ENCODE measurements at places on chromosomes 2 and 18.
A peak's percentile ranks its signal among the peaks of the same experiment; 100 is the strongest.

GRCh38 chr2:220569112-220569897, 941.9 kb downstream of the SLC4A3 start:
- DNase-seq = no peak

DNA sequence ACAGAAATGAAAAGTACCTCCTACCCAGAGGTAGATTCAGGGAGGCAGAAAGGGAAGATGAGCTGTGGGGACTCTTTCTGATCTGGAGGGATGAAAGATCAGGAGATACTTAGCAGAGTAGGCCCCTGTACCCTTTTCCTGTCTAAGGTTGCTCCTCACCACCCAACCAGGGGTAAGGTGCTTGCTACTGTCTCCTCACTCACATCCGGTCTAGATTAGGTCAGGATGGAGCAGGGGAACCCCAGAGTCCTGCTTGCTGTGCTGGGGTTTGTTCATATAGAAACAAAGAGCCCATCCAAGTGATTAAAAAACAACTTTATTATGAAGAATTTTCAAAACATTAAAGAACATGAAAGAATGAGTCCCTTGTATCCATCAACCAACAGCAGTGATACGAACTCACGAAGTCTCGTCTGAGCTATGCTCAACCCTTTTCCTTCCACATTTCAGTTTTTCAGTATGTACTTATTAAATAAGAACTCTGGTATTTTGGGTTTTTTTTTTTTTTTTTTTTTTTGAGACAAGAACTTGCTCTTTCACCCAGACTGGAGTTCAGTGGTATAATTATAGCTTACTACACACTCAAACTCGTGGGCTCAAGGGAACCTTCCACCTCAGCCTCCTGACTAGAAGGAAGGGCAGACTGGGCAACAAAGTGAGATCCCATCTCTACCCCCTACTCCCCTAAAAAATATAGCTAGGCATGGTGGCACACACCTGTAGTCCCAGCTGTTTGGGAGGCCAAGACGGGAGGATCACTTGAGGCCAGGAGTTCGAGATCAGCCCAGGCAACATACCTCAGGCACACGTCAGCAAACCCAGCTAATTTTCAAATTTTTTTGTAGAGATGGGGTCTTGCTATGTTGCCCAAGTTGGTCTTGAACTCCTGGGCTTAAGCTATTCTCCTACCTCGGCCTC, 28.5 kb upstream of the MCFD2 start:
- no peak for DNase-seq

DNA sequence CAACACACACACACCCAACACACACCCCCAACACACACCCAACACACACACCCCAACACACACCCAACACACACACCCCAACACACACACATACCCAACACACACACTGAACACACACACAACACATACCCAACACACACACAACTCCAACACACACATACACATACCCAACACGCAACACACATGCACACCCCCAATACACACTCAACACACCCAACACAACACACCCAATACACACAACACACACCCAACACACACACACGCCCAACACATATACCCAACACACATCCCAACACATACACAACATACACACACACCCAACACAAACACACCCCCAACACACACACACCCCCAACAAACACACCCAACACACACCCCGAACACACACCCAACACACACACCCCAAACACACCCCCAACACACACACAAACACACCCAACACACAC, 8.2 kb upstream of the STK25 start:
- no peak for DNase-seq

DNA sequence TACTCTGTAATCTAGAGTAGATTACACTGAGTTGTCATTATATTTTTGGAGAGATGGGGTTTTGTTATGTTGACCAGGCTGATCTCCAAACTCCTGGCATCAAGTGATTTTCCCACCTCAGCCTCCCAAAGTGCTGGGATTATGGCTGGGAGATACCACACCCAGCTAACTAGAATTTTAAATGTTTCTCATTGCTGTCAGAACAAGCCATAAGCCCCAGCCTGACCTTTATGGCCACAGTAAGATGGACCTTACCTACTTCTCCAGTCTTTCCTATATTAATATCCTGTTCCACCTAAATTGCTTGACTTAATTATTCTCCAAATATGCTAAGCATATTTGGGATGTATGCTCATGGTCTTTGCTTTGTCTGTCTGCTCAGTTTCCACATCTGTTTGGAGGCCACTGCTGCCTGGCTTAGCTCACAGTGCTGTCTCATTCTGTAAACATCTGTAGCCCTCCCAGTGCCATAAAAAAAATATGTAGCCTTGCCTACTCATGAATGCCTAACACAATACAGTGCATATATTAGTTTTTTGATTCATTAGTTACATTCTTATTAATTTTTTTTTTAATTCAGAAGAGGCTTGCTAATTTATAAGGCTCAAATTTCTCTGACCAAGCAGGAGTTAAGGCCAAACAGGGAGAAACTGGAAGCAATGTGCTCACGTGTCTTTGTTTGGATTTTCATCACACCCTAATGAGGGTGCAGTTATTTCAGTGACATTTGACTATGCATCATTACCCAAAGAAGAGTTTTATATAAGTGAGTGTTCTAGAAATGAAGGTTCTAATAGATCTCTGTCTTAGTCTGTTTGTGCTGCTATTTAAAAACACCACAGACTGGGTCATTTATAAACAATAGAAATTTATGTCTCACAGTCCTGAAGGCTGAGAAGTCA, 45.3 kb upstream of the PSME4 start:
- no peak for DNase-seq

DNA sequence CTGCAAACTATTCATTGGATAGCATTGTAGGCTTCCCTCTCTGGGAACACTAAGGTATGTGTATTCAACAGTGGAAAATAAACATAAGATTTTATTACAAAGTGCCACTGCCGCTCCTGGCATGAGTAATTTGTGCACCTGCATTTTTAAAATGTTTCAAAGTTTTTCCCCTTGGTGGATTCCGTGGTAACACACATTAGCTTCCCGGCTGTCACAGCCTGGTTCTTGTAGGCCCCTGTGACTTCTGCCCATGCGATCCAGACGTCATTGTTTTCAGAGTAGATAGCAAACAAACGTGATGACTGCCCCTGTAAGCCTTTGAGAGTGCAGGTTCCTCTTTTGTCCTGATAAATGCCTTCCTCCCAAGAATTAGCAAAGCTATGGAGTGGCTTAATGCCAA, 421.0 kb downstream of the ZNF521 start:
- DNase-seq = no peak

GRCh38 chr2:65057054-65057375, 799 bp downstream of the CEP68 start:
- DNase-seq = no peak

DNA sequence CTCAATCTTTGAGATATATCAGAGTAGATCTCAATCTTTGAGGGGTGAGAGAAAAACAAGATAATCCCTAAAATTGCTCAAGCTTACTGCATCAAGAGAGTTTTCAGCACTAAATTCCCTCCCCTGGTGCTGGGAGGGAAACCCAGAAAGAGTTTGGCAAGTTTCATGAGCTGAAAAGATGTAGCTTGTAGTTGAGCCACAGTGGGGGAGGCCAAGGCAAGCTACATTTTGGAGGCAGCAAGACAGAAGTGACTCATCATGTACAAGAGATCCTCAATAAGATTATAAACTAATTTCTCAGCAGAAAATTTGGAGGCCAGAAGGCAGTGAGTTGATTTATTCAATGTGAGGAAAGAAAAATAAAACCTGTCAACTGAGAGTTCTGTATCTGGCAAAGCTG, 308.2 kb downstream of the PIEZO2 start:
- no peak for DNase-seq

DNA sequence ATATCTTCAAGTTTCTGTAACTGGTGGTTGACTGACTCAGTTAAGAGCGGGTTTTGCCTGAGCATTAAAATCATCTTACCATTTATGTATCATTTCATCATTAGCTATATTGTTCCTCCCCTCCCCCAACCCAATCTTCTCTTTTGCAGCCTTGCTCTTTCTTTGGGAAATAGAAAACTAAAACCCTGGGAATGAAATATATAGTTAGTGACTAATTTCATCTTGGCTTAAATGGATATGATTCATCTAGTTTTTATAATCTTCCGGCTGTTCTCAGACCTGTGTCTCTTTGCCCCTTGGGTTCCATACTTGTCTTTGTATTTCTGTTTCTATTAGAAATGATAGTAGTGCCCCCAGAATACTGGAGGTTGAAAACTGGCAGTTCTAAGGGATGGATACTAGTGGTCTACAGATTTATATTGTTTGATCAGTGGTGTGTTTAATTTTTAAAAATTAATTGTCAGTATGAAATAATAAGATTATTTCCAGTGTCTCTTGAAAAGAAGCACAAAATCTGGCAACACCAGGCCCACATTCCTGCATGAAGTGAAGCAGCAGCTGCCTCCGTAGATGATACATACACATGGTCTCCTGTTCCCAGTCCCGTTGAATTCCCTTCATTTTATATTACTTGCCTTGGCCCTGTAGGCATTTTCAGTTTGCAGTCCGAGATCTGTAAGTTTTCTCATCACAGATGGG, 44.5 kb downstream of the PHLPP1 start:
- DNase-seq = peak; percentile 14

DNA sequence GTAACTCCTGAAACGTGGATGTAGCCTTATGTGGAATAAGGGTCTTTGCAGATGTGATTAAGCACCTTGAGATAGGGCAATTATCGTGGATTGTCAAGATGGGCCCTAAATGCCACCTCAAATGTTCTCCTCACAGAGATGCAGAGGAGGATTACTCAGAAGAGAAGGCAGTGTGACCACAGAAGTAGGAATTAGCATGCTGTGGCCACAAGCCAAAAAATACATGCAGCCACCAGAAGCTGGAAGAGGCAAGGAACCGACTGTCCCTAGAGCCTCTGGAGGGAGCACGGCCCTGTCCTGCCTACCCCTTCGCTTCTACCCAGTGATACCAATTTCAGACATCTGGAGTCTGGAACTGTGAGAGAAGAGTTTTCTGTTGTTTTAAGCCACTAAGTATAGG, 47.3 kb upstream of the MGAT5 start:
- DNase-seq = no peak

DNA sequence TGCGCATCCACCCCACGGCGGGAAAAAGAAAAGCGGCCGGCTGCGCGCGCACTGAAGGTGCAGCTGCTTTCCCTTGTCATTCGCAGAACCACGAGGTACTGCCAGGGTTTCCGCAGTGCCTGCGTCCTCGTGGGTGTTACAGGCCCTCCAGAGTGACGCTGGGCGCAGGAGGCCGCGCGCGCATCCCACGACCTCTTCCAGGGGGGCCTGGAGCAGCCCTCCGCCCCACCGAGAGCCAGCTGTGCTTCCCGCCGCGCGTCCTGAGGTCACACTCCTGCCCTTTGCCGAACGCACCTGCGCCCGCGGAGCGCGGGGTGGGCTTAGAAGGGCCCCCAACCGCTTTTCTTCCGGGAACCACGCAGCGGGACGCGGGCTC, 378 bp upstream of the IAH1 start:
- DNase-seq = no peak

GRCh38 chr18:65751155-65752085, 608 bp downstream of the CDH7 start:
- DNase-seq = peak; percentile 45

DNA sequence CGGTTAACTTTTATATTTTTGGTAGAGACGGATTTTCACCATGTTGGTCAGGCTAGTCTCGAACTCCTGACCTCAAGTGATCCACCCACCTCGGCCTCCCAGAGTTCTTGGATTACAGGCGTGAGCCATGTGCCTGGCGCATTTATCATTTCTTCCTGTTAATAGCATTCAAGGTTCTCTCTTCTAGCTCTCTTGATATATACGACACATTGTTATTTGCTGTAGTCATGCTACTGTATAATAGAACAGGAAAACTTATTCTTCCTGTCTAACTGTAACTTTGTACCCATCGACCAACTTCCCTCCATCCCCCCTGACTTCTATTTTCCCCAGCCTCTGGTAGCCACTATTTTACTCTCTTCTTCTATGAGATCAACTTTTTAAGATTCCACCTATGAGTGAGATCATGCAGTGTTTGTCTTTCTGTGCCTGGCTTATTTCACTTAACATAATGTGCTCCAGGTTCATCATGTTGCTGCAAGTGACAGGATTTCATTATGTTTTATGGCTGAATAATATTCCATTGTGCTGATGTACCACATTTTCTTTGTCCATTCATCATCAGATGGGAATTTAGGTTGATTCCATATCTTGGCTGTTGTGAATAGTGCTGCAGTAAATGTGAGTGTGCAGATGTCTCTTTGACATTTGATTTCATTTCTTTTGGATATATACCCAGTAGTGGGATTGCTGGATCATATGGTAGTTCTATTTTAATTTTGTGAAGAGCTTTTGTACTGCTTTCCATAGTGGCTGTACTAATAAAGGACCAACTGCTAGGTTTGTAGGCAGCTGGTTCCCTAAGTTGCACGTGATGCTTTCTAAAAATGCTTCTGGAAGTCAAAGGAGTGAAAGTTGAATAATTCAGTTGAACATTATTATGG, 205.2 kb downstream of the PRKCE start:
- peak; percentile 7 for DNase-seq

GRCh38 chr18:38602341-38602740, 1036.7 kb upstream of the CELF4 start:
- no peak for DNase-seq

GRCh38 chr2:239990966-239991365, 34.2 kb downstream of the NDUFA10 start:
- no peak for DNase-seq

- DNase-seq = no peak
Measured at GRCh38 chr18:62521593-62521992, 1.2 kb upstream of the ZCCHC2 start.

GRCh38 chr18:45733535-45733934, 9.6 kb downstream of the SLC14A1 start:
- no peak for DNase-seq

- peak; percentile 12 for DNase-seq
Measured at GRCh38 chr2:152715854-152716428, 1.3 kb downstream of the PRPF40A start.

- DNase-seq = no peak
Measured at GRCh38 chr2:113137827-113138226, 10.4 kb downstream of the IL1RN start.

GRCh38 chr2:98012561-98012991, 16.8 kb upstream of the TMEM131 start:
- DNase-seq = no peak

GRCh38 chr2:239295377-239296019, 105.3 kb downstream of the HDAC4 start:
- no peak for DNase-seq

DNA sequence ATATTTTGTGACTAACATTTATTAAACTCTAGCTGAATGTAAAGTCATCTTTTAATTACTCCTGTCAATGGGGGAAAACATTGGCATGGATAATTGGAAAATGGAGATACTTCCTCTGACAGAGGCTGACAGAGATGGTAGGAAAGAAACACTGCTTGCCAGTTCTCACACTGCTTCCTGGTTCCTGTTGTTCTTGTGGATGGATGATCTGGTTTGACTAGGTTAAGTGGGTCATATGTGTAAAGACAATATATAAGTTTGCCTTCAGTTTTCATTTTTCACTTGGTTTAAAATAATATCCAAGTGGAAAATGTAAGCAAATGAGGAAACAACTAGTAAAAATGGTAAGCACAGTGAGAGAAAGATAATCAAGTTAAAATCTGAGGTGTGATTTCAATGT, 188.8 kb upstream of the CWC22 start:
- DNase-seq = no peak

- no peak for DNase-seq
Measured at GRCh38 chr18:42024131-42024530, 69.1 kb downstream of the PIK3C3 start.

GRCh38 chr2:17804358-17804757, 11.9 kb upstream of the MSGN1 start:
- no peak for DNase-seq

All from NCI-H446 treated with DMSO at 0.1 percent for 48 hours (cell line).